ENCODE measurements at places on chromosomes 1 and 21.

- no peak for DNase-seq
These were observed 737.2 kb upstream of the CHRM3 start for GRCh38 chr1:238649200-238649599.

DNA sequence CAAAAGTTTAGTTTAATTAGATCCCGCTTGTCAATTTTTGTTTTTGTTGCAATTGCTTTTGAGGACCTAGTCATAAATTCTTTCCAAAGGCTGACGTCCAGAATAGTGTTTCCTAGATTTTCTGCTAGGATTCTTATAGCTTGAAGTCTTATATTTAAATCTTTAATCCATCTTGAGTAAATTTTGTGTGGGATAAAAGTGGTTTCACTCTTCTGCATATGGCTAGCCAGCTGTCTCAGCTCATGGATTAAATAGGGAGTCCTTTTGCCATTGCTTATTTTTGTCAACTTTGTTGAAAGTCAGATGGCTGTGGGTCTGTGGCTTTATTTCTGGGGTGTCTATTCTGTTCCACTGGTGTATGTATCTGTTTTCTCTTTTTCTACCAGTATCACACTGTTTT is 801.3 kb upstream of the ADGRL4 start:
- no peak for DNase-seq

DNA sequence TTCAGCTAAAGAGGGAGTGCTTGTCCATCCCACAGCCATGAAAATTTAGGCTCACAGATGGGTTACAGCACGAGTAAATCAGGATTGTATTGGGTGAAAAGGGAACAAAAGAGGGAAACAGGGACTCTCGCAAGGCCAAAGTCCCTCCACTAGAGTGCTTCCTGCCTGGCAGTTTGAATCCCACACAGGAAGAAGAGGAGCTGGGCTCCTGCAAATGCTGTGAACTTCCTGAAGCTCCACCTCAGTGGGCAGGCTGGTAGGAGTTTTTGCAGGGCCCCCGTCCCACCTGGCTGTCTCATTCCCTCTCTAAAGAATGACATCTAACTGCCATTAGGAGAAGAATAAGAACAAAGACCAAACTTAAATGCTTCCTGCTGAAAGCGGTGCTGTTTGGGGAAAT is 712.0 kb upstream of the PRMT6 start:
- DNase-seq: no peak

- DNase-seq: no peak
These were observed 199.1 kb downstream of the RYR2 start for GRCh38 chr1:237241038-237241437.

DNA sequence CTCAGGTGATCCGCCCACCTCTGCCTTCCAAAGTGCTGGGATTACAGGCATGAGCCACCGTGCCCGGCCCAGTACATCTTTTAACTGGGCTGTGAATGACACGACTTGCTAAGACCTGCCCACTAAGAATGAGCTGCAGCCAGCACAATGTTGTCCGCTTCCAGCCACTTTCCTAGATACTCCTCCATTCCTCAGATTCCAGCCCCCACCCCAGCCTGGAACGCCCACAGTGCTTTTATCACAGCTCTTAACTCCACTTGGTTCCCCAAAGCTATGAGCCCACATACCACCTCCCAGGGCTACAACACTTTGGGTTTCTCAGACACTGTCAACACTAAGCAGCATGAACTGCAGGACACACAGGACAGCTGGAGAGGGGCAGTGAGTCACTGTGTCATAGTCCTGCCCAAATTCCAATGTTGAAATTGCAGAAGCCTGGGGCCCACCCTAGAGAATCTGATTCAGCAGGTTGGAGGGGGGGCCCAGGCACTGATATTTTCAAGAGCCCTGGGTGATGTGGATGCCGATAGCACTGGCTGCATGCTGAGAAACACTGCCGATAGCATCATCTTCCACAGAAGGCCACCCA is 58.0 kb downstream of the ACBD3 start:
- no peak for DNase-seq

GRCh38 chr1:87905651-87906050 is 577.0 kb downstream of the LMO4 start:
- no peak for DNase-seq

GRCh38 chr1:183236158-183236725 is 50.2 kb downstream of the LAMC2 start:
- DNase-seq: no peak

DNA sequence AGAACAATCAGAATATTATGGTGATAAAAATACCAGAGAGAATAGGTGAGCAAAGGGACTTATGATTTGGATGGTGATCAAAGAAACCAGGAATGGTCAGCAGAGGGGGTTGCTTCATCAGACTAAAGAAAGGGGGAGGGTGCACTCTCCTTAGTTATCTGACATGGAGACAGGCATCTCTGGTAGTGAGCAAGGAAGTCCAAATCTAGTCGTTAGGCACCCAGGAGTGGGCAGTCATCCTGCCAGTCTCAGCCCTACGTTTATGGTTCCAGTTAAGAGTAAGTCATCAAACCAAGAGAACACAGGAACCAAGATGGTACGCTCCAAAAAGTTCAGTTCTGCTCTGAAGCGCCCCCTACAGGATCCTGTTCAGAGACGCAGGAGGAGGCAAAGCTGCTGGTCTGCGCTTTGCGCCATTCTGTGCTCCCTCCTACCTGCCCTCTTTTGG is 28.6 kb downstream of the EBNA1BP2 start:
- DNase-seq: no peak

- DNase-seq: no peak
These were observed 169.9 kb downstream of the KCNT2 start for GRCh38 chr1:196438329-196438728.

- DNase-seq: no peak
These were observed 26.3 kb upstream of the PCBP3 start for GRCh38 chr21:45617021-45617921.

DNA sequence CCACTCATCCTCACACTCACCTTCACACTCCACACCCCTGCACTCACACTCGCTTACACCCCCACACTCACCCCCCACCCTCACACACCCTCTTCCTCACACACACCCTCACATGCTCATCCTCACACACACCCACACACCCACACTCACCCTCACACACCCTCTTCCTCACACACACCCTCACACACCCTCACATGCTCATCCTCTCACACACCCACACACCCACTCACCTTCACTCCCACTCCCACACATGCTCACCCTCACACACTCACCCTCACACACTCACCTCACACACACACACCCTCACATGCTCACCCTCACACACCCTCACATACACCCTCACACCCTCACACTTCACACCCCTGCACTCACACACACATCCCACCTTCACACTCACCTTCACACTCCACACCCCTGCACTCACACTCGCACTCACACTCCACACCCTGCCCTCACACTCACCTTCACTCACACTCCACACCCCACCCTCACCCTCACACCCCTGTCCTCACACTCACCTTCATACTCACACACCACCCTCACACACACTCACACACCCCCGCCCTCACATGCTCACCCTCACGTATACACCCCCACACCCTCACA is 42.6 kb upstream of the EDN2 start:
- DNase-seq: no peak

Data from effector memory CD8-positive, alpha-beta T cell (primary cell).